ENCODE measurements at places on chromosomes 7 and 10. TPM values are rescaled to one million over a fixed set of nuclear protein-coding genes. Genes with fewer than 3 reads are reported as not detected.

GRCh38 chr7:85890244-85890811 lies 703.5 kb upstream of the SEMA3D start:
- H3K27me3 ChIP-seq, result no peaks in the 10 kb centered on the region
- DNase-seq, result no peak
- no peaks in the 10 kb centered on the region for H3K36me3 ChIP-seq
- no peak overlapping the region for H3K27ac ChIP-seq

- H3K27ac ChIP-seq, result no peak overlapping the region
- DNase-seq, result no peak
- H3K36me3 ChIP-seq, result no peaks in the 10 kb centered on the region
- H3K4me1 ChIP-seq, result no peaks in the 10 kb centered on the region
- no peaks in the 10 kb centered on the region for H3K27me3 ChIP-seq
Observed at GRCh38 chr7:3762146-3762831, 461.2 kb downstream of the SDK1 start.

- H3K4me1 ChIP-seq, result no peaks in the 10 kb centered on the region
- H3K36me3 ChIP-seq, result no peaks in the 10 kb centered on the region
- DNase-seq, result no peak
- no peak overlapping the region for H3K4me3 ChIP-seq
- H3K27ac ChIP-seq, result no peak overlapping the region
Observed at GRCh38 chr10:33139181-33139646, 181.2 kb upstream of the ITGB1 start.

The ITIH2 gene
- not detected for total RNA-seq

- H3K27me3 ChIP-seq, result no peaks in the 10 kb centered on the region
- H3K36me3 ChIP-seq, result no peaks in the 10 kb centered on the region
- no peak overlapping the region for H3K4me3 ChIP-seq
- no peak overlapping the region for H3K27ac ChIP-seq
- no peaks in the 10 kb centered on the region for H3K4me1 ChIP-seq
Observed at GRCh38 chr7:9796241-9796640, 1177.4 kb upstream of the PHF14 start.

- no peaks in the 10 kb centered on the region for H3K36me3 ChIP-seq
- H3K27me3 ChIP-seq, result no peaks in the 10 kb centered on the region
- no peaks in the 10 kb centered on the region for H3K4me1 ChIP-seq
- no peak for DNase-seq
Observed at GRCh38 chr7:53191836-53192443, 156.5 kb downstream of the POM121L12 start.

DNA sequence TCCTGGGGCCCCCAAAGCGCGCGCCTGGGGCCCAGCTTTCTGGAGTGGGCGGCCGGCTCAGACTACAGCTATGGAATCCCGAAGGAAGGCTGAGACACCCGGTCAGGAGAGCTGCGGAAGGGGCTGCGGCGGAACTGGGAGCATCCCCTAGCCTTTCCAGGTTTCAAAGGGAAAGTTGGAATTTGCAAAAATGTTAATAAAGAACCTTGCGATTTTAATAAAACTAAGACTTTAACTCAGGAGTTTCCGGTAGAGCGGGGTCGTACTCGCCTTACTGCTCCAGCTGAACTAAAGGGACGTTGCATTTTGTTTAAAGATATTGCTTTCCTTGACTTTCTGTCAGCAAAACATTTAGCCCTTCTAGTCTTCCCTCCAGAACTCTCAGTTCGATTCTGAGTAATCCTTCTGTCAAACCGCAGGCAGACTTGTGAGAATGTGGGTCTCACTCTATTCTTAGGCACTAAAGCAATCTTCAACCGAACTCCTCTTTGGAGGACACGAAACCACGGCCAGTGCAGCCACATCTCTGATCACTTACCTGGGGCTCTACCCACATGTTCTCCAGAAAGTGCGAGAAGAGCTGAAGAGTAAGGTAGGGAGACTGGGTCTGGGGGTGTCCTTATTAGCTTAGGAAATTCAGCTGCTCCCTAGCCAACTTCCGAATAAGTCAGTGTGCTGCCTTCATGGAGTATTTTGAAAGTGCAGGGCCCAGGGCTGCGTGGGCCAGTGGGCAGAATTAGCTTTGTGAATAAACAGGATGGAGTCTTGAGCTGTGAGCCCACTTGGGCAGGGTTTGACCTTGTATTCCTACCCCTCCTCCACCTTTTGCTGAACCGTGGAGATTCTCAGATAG lies 1.9 kb downstream of the CYP26A1 start:
- no peaks in the 10 kb centered on the region for H3K36me3 ChIP-seq
- DNase-seq, result no peak
- no peak overlapping the region for H3K4me3 ChIP-seq
- H3K27ac ChIP-seq, result no peak overlapping the region
- H3K4me1 ChIP-seq, result no peaks in the 10 kb centered on the region
- H3K27me3 ChIP-seq, result peaks cover 31% of the 10 kb centered on the region
